ENCODE measurements at places on chromosomes 13 and 19.
A peak's percentile ranks its signal among the peaks of the same experiment; 100 is the strongest.

GRCh38 chr19:44782729-44783128 lies 5.0 kb downstream of the CBLC start:
- DNase-seq: no peak

- DNase-seq: no peak
Observed at GRCh38 chr13:98176777-98177608, at the start of gene RNF113B. TSS of gene RNF113B (minus strand) at chr13:98177269. CDS start at chr13:98177236, 33 bp downstream.

GRCh38 chr13:49395451-49395865 lies 48.4 kb downstream of the CAB39L start:
- no peak for DNase-seq

DNA sequence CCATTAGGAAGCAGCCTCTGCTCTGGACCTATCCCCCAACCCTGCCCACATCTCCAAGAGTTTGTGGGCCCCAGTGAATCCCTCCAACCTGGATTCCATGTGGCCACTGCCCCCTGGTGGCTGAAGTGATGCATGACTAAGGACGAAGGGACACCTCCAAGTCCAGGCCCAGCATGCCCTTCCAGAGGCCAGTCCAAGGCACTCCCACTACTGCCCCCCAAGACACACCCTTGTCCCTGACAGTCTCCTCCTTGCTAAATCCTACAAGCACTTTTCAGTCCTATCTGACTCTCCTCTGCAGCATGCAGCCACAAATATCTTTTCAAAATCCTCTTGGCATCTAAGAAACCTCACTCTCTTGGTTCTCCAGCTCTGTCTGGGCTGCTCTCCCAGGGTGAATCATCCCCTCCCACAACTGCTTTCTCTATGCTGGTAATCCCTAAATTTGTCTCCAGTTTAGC lies 33.0 kb downstream of the DEDD2 start:
- peak; percentile 72 for DNase-seq

GRCh38 chr19:2341244-2341751 lies 12.8 kb downstream of the SPPL2B start:
- DNase-seq: no peak

DNA sequence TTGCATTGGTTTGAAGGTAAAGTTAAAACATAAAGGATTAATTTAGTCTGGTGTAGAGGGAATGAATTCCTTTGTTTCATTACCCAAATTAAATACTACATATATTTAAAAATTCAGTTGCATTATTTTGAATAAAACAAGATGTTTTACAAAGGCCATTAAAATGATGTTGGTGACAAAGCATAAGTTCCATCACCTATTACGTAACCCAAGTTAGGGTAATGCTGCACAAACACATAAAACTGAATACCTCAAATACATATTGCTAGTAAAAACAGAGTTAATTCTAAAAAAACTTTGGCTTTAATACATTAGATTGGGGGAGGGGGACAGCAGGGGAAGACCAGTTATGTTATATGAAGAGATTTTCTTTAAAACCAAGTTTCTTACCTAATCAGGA lies 80.3 kb downstream of the SERP2 start:
- DNase-seq: no peak

GRCh38 chr19:17027535-17027975 lies 945 bp upstream of the CPAMD8 start:
- no peak for DNase-seq

DNA sequence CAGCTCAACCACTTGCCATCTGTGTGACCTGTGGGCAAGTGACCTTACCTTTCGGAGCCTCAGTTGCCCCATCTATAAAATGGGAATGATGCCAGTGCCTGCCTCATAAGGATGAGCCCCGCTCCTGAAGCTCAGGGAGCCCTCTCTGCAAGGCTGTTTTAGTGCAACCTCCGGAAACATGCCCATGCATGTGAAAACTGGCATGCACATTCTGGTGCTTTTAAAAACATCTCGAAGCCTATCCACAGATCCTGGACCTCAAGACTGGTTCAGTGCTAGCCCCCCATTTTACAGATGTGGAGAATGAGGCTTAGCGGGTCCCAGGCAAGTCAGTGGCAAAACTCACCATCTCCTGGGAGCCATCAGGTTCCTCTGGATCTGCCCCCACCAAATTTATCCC lies 5.6 kb downstream of the CADM4 start:
- no peak for DNase-seq

DNA sequence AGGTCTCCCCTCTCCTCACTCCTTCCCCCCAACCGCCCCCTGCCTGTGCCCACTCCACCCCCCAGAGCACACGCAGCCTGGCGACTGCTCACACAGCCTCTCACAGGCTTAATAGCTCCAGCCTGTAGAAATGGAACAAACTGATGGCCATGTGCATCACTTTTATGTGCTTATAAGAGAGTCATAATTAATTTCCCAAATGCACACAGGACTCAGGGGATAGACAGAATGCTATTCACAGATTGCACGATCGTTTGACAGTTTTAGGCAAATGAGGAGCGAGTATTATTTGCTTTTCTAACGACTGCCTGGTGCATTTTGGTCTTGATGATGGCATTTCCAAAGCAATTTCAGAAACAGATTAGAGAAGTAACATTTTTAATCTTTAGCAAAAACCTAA lies 97.7 kb upstream of the VSTM2B start:
- DNase-seq: no peak

- no peak for DNase-seq
Observed at GRCh38 chr13:23956106-23956505, 58.8 kb upstream of the C1QTNF9B start.

DNA sequence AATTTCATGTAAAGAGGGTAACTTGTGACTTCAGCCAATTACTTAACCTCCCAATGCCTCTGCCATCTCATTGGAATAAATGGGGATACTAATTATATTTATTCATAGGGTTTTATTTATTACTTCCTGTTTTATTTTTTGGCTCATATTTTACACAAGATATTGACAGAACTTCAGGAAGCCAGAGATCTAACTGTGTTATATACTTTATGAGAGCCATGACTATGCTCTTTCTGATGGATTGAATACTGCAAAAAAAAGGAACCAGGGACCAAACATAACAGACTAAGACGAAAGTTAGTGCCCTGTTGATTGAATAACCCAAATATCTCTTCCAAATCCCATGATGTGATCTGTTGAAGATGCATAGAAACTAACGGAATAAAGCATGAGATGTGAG lies 243.3 kb upstream of the STARD13 start:
- no peak for DNase-seq

DNA sequence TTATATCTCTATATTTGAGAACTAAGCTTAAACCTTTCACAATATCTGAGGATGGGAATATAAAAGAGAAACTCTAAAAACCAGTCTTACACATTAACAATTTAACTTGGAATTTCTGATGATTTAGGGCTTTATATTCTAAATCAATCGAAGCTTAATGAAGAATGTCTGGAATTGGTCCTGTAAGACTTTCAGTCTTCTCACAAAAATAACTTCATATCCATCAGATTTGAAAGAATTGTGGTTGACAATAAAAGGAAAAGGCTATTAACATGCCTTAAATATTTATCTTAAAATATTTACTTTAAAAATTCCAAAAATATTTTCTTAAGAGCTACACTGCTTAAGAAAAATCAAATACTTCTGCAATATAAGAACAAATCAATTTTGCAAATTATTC lies 27.3 kb downstream of the MYCBP2 start:
- no peak for DNase-seq

GRCh38 chr13:110887597-110888333 lies 27.1 kb downstream of the ANKRD10 start:
- DNase-seq: no peak

GRCh38 chr13:110261166-110262081 lies 45.5 kb downstream of the COL4A1 start:
- DNase-seq: no peak

- no peak for DNase-seq
Observed at GRCh38 chr19:58582985-58583384, 9.8 kb upstream of the MZF1 start.

DNA sequence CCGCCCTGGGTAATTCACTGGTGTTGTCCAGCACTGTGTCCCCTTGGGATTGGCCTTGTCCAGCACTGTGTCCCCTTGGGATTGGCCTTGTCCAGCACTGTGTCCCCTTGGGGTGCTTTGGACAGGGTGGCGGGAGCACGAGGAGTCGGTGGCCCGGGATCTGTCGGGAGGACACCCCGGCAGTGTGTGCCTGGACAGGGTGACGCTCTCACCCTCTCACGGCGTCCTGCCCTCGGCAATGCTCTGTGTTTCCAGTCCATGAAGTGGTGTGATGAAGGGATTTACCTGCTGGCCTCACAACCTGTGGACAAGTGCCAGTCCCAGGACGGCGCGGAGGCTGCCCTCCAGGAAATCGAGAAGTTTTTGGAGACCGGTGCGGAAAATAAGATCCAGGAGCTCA lies 29.9 kb upstream of the F7 start:
- no peak for DNase-seq

- no peak for DNase-seq
Observed at GRCh38 chr19:8631425-8631819, 989 bp downstream of the NFILZ start.

GRCh38 chr13:80312967-80313366 lies 28.0 kb downstream of the SPRY2 start:
- DNase-seq: no peak

- DNase-seq: no peak
Observed at GRCh38 chr19:4508698-4509097, 9.6 kb downstream of the PLIN4 start.

- DNase-seq: no peak
Observed at GRCh38 chr13:25691654-25692053, 319.9 kb downstream of the ATP8A2 start.

DNA sequence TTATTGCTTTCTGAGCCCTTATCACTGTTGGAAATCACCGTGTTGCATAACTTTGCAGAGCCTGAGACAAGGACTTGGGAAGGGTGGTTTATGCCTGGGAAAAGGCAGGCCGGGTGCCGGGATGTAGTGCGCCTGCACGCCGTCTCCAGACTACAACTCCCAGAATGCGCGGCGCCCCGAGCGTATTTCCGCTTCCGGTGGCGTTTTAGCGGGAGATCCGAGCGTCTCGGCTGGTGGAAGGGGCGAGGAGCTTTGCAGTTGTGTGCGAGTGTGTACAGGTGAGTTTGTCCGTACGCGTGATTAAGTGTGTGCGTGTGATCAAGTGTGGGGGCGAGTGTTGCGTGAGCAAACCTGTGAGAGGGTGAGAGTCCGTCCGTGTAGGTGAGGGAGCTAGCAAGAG lies 75.4 kb downstream of the PEG3 start:
- DNase-seq: no peak

DNA sequence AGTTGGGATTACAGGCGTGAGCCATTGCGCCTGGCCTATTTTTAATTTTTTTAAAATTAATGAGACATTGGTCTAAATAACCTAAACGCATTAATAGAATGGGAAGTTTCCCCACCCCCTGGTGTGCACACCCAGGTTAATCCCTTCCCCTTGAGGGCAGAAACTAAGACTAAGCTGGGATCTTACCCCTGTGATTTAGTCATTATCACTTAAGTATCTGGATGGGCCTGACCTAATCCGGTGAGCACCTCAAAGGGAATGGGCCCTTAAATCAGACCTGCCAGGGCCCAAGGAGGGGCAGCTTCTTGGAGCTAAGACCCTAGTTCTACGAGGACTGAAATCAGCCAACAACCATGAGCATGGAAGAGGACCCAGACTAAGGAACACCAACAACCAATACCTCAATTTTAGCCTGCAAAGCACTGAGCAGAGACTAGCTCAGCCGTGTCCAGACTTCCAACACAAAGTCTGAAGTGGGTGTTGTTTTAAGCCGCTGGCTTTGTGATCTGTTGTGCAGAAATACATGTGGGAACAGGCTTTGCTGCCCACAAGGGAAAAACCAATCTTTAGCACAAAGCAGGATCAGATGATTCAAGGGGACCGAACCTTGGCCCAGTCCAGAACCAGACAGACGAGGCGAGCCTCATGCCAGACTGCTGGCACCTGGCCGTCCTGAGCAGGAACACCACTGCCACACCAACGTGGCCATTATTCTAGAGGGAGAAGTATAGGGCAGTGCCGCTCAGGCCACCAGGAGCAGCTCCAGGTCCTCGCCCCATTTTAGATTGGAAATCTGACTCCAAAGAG lies 7.1 kb downstream of the UBE2S start:
- DNase-seq: no peak

- no peak for DNase-seq
Observed at GRCh38 chr13:79966059-79966458, 374.9 kb downstream of the SPRY2 start.

DNA sequence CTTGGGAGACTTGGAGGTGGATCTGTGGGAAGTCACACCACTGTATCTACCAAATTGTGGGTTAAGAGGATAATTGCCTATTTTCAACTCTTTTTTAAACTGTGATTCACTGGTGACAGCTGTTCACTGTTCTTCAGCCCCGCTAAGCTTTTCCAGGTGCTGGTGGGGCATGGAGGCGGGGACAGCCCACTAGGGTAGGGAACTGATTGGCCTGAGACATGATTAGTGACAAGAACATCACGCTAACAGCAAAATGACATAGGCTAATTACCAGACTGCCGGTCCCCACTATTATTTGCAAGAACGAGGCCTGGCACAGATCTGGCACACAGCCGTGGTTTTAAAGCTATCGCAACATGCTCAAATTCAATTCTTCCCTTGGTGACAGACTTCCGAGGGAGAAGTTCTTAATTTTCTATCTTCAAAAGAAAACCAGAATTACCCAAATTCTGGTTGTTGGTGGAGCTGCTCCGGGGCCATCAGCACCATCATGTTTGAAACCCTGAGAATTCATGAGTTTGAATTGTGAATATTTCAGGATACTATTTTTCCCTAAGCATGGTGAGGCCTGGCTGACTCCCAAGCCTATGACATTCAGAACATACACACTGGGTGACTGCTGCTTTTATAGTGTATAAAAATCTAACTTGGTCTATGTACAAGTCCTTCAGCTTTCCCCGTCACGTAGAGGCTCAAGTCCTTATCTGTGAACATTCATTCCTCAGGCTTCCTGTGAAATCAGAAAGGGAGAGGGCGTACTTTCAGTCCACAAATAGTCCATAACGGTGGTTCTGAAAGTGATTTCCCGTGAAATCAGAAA lies 17.9 kb downstream of the DOCK9 start:
- no peak for DNase-seq

DNA sequence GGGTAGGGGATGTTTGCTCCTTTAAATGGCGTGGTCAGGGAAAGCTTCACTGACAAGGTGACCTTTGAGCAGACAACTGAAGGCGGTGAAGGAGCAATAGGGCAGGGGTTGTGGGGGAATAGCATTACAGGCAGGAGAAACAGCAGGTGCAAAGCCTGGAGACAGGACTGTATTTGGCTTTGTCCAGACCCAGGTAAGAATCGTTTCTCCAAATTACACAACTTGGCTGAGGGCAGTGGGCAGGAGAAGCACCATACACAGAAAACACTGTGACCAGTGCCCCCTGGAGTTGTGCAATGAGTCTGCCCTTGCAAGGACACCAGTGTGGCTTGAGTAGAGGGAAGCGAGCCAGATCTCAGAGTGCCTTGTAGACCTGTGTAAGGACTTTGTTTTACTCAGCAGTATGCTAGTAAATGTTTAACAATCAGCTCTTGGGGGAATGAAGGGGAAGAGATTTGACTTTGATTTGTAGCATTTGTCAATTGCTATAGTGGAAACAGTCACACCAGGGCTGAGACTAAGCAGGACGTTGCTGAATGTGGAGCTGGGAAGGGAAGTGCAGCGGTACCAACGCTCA lies 360.0 kb downstream of the DCT start:
- no peak for DNase-seq

- no peak for DNase-seq
Observed at GRCh38 chr19:38060331-38060730, 153.3 kb downstream of the SIPA1L3 start.

- peak; percentile 48 for DNase-seq
Observed at GRCh38 chr13:101514695-101515275, 62.3 kb downstream of the ITGBL1 start.
